Tibial nerve (tissue), 4 donors: ENCODE measurements at places on chromosomes 2 and 18. TPM values are rescaled to one million over a fixed set of nuclear protein-coding genes. Genes with fewer than 3 reads are reported as not detected.

DNA sequence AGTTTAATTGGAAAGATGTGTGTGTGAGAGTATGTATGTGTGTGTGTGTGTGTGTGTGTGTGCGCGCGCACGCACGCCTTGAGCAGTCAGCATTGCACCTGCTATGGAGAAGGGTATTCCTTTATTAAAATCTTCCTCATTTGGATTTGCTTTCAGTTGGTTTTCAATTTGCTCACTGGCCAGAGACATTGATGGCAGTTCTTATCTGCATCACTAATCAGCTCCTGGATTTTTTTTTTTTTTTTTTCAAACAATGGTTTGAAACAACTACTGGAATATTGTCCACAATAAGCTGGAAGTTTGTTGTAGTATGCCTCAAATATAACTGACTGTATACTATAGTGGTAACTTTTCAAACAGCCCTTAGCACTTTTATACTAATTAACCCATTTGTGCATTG, 48.0 kb downstream of the FEZ2 start:
- no peak for DNase-seq

GRCh38 chr2:43027097-43027873, 199.1 kb downstream of the ZFP36L2 start:
- no peak for DNase-seq

Gene DNAH6
- 2.2 TPM for total RNA-seq

Gene GRHL1
- 0.66 TPM for total RNA-seq

DNA sequence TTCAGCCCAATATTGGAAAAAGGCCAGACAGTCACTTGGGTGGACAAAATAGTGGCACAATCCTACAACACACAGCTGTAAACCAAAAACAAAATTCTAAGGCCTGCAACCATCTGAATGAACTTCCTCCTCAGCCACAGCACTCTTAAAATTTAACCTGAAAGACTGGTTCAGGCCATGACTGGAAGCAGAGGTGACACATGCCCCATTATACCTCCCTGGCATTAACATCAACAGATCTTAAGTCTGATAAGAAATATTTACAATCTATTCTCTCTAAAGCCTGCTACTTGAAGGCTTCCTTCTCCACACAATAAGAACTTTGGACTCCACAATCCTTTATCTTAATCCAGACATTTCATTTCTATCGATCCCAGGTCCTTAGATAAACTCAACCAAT, 192.4 kb upstream of the LRP1B start:
- no peak for DNase-seq

DNA sequence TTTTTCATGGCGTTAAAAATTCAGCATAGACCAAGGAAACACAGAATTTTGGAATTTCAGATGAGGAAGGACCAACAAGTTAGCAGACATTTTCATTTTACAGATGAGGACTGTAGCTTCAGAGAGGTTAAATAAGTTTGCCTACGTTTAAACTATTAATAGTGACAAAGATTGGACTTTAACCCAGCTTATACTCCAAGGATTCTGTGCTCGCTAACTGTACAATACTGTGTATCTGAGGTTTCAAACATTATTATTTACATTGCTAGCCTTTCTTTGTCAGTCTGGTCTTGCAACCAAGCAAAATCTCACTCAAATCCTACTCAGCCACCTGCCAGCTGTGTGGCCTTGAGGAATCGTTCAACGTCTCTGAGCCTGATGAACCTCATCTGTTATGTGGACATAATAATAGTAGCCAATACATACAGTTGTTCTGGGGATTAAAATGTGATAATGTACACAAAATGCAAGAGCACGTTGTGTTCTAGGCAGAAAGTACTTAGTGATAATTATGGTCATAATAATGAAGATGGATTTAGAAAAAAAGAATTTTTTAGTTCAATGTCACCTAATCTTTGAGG, 462.4 kb upstream of the TRIB2 start:
- DNase-seq: no peak

Gene ALLC
- total RNA-seq: 5.7 TPM

Gene SERPINB3
- not detected for total RNA-seq

- DNase-seq: no peak
Measured at GRCh38 chr2:74959106-74959751, 786 bp downstream of the POLE4 start.

- DNase-seq: no peak
Measured at GRCh38 chr2:175844169-175844568, 157.9 kb downstream of the LNPK start.

Gene DNAJB2
- 103 TPM for total RNA-seq

Gene SEPTIN10
- 160 TPM for total RNA-seq

DNA sequence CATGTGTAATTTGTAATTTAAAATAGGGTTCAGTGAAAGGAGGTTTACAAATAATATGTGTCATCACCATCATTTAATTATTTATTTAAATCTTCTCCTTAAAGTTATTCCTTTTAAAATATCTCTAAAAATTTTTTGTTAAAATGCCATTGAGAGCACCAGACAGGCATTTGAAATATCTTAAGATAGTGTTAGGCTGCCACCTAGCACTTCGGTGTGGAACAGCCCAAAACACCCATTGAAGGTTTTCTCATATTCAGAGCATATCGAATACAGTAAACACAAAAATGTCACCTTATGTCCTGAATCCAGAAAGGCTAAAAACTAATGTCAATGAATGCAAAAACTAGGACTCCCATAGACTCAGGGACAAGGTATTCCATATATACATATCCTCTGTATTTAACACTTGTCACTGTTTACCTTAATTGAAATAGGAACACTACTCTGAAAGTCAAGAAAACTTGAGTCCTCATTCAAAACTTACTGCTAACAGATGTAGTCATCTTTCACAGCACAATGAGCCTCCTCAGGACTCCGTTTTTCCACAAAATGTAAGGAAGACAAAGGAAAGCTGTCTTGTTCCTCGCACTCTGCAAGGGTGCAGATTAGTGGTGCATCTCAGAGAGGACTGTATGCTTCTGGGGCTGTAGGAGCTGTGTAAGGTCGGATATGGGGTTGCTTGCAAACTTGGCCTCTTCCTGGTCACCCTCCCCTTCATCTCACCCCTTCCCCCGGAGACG, 329.5 kb downstream of the PAX3 start:
- DNase-seq: no peak

GRCh38 chr2:188426121-188426520, 134.4 kb downstream of the GULP1 start:
- DNase-seq: no peak
